Neural progenitor cell (in vitro differentiated cells): ENCODE measurements at places on chromosomes 7 and 10.

- no peak for DNase-seq
Observed at GRCh38 chr7:41491883-41492471, 210.9 kb downstream of the INHBA start.

GRCh38 chr10:120432209-120432608, 24.8 kb upstream of the PLPP4 start:
- DNase-seq = no peak

DNA sequence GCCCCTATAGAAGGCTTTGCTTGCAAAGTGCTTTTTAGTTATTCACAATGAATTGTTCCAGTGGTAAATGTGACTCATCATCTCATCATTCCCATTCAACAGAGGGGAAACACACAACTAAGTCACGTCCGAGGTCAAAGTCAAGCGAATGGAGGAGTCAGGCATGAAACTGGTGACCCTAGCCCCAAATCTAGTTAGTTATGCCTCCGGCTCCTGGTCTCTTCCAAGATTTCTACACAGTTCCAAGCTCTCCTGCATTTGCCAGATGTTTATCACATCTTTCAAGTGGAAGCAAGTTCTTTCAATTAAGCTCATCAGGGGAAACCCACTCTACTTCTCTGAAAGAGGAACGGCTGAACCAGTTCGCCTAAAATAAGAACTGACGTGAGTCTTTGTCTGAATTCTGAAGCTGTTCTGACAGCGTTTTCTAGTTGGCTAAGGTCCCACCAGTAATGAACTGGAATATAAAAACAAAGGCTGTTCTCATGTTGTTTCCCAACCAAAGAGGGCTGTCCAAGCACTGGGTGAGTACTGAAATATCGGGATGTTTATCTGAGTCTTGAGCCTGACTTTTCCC, 140.9 kb upstream of the NRBF2 start:
- no peak for DNase-seq

GRCh38 chr10:83816942-83817341, 322.4 kb upstream of the GHITM start:
- no peak for DNase-seq

GRCh38 chr7:137454767-137455166, 111.2 kb upstream of the PTN start:
- no peak for DNase-seq

DNA sequence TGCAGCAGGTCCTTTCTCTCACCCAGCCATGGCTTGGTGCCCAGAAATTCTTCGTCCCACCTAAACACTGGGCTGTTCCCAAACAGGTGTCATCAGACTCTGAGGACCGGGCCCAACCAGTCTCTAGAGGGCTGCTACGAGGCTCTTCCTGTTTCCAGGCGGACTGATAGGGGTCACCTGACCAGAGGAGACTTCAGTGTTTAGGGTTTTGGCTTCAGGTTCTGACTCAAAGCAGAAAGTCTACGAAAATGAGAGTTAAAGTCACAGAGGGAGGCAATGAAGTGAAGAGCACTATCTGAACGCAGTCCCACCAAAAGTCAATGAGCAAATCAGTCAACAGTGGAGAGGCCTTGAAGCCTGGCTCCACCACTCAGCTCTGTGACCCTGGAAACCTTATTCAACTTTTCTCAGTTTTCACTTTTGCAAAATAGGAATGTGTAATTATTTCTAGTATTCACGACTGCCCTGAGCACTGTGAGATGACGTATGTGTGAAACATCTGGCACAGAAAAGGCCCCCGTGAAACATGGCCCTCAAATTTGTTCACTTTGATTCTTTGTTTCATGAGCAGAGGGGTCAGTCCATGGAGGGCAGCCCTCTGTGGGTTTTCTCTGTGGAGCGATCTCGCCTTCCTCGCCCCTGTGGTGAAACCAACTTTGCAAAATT, 189.9 kb upstream of the PDE1C start:
- no peak for DNase-seq

DNA sequence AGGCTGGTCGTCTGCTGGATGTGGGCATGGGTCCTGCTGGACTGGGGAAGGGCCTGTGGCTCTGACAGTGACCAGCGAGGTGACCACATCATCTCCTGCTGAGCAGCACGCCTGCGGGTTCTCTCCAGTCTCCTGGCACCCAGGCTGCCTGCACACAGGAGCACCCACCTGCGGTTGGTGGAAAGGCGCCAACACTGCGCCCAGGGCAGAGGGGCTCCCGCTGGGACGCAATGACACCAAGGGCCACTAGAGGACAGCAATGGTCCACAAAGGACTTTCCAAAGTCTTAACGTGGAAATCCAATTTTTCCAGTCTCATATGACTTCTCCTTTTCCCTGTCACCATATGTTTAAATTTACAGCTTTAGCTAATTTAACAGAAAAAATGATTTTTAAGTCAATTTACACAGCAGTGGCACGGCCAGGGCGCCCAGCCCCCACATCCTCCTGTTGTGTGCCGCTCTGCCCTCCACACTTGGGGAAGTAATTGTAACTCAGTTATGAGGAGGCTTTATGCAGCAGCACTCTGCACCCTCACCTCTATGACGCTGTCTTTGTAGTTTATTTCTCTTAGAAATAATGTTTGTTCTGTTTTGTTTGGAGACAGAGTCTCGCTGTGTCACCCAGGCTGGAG, 38.1 kb downstream of the CFAP46 start:
- peak; percentile 63 for DNase-seq

- no peak for DNase-seq
Observed at GRCh38 chr7:110043519-110043918, 1047.4 kb upstream of the LRRN3 start.

GRCh38 chr10:588246-589165, 101.0 kb downstream of the DIP2C start:
- DNase-seq = no peak

GRCh38 chr10:43409385-43410109, 561 bp upstream of the HNRNPF start:
- DNase-seq = no peak

- peak; percentile 78 for DNase-seq
Observed at GRCh38 chr10:26367771-26368170, 70.4 kb upstream of the APBB1IP start.

DNA sequence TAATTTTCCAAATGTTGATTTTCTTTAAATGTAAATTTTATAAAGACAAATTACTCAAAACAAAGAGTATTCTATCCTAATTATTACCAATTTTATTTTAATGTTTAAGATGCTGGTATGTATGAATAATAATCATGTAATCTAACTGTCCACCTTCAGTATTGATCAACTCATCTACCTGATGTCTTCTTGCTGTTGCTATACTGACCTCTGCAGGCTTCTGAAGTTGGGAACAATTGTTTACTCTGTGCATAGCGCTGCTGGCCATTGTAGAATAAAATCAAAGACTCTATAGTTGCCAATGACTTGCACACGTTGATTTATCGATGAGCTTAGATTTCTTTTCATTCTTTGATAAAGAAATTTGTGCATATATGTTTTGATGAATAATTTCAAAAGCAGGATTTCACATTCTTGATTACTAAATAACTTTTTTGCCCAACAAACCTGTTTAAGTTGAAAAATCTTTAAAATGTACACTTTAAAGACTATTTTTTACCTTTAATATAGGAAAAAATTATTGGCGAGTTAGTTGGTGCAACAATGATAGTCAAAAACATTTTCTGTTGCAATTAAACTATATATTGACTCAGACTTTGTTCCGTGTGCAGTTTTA, 282.3 kb downstream of the TFEC start:
- DNase-seq = peak; percentile 51

GRCh38 chr7:108328174-108328651, 128.0 kb downstream of the NRCAM start:
- DNase-seq = peak; percentile 82

DNA sequence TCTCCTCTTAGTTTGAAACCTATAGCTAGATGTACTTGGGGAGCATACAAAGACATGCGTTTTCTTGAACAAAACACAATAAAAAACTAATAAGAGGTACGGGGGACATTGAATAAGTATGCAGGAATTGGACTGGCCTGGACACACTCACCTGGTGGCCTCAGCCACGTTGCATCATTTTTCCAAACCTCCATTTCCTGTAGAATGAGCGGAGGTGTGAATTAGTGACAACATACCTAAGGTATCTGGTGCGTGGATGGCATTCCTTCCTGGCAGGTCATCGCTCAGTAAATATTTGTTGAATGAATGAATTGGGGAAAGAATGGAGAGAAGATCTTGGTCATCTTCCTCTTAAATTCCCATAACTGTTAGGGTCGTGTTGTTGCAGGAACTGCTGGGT, 103.2 kb upstream of the CTBP2 start:
- DNase-seq = no peak

GRCh38 chr7:29287366-29287765, 92.8 kb downstream of the CHN2 start:
- no peak for DNase-seq

GRCh38 chr7:2622869-2623697, 8.7 kb upstream of the TTYH3 start:
- no peak for DNase-seq

GRCh38 chr7:104902183-104902582, 111.8 kb upstream of the KMT2E start:
- no peak for DNase-seq

- no peak for DNase-seq
Observed at GRCh38 chr7:97015756-97016380, 8.8 kb downstream of the DLX5 start.

GRCh38 chr7:138449580-138449979, 10.5 kb upstream of the TRIM24 start:
- DNase-seq = peak; percentile 36

DNA sequence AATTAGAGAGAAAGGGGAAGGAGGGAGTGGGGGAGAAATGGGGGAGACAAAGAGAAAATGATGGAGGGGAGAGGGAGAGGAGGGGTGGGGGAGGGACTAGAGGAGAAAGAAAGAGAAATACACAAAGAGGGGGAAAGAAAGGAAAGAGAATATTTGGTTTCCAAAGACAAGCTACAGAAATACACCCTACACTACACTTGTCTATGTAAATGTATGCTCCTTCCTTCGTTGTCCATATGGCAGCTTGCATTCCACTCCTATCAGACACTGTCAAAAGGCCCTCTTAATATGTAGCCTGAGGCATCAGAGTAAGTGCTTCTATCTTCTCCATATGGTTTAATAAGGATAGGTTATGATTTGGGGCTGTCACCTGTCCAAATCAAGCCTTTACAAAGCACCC, 92.8 kb upstream of the FEZF1 start:
- DNase-seq = no peak

- DNase-seq = no peak
Observed at GRCh38 chr7:101636822-101637623, 7.9 kb upstream of the MYL10 start.

DNA sequence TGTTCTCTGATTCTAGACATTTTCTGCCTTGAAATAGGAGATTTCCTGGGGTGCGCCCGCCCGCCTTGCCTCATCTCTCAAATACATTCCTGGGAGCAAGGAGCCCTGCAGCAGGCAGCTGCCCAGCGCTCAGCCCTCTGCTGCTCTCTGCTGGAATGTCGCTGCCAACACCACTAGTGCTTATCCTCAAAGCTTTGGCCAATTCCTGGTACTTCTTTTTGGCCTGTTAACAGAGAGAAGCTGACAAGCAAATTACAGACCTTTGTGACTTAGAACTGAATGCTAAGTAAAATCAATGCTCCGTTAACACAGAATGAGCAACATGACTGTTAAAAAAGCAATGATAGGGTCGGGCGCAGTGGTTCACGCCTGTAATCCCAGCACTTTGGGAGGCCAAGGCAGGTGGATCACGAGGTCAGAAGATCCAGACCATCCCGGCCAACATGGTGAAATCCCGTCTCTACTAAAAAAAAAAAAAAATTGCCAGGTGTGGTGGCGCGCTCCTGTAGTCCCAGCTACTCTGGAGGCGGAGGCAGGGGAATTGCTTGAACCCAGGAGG, 41.9 kb upstream of the SYPL1 start:
- peak; percentile 87 for DNase-seq

GRCh38 chr7:108246227-108246837, 116.2 kb upstream of the LAMB4 start:
- DNase-seq = peak; percentile 84

- DNase-seq = no peak
Observed at GRCh38 chr10:85666102-85666501, 700.5 kb downstream of the GRID1 start.

DNA sequence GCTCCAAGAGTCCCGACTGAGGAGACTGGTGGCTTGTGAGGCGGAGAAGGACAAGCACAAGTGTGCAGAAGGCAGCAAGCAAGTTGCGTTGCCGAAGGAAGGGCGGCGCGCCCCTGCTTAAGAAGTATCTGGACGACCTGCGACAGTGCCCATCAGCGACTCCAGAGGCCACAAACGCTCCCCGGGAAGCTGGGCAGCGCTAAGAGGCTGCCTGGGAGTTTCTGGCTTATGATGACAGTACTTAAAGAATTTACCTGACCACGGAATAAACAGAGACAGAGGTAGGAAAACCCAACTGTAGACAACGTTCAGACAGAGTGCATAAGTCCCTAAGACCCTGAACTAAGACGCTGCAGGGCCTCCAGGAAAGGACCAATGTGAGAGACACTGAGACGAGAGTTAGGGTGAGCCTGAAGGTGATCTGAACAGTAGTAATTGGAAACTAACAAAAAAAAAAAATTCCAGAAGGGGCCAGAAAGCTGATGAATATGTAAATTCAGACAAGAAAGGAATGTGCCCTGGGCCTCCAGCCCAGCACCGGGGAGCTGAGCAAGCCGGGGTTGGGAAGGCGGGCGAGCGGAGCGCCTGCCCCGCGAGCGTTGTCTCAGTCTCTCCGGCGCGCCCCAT, 1.0 kb downstream of the OSBPL3 start:
- DNase-seq = peak; percentile 89

DNA sequence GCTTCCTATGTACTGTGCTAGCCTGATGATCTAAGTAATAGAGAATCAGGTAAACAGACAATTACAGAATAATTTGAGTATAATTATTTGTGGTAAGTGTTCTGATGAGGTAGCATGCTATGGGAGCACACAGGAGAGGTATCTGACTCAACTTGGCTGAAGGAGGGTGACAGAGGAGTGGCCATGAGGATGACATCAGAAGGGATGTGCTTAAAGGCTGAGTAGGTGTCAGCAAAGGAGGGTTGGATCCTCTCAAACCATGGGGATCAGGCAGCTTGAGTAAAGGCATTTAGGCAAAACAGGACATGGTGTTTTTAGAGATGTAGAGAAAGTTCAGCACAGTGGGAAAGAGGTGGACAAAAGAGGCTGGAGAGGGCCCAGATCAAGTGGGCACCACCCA, 29.0 kb downstream of the KLHDC10 start:
- DNase-seq = no peak

- no peak for DNase-seq
Observed at GRCh38 chr10:89283025-89283935, 18.6 kb upstream of the IFIT2 start.

GRCh38 chr10:110818311-110819256, 53.1 kb upstream of the PDCD4 start:
- DNase-seq = no peak

DNA sequence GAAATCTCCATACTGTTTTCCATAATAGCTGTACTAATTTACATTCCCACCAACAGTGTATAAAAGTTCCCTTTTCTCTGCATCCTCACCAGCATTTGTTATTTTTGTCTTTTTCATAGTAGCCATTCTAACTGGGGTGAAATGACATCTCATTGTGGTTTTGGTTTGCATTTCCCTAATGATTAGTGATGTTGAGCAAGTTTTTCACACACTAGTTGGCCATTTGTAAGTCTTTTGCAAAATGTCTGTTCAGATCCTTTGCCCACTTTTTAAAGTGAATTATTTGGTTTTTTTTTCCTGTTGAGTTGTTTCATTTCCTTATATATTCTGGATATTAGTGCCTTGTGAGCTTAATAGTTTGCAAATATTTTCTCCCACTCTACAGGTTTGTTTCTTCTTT, 101.0 kb upstream of the NFE2L3 start:
- DNase-seq = no peak

GRCh38 chr10:26779176-26779860, 81.4 kb downstream of the ABI1 start:
- no peak for DNase-seq
